Activated naive CD8-positive, alpha-beta T cell treated with anti-CD3 and anti-CD28 coated beads, Interleukin-2, amount 10 ng/mL, durations not matched to agents 7 days and 5 days (primary cell): ENCODE measurements at places on chromosomes 7 and 10.

DNA sequence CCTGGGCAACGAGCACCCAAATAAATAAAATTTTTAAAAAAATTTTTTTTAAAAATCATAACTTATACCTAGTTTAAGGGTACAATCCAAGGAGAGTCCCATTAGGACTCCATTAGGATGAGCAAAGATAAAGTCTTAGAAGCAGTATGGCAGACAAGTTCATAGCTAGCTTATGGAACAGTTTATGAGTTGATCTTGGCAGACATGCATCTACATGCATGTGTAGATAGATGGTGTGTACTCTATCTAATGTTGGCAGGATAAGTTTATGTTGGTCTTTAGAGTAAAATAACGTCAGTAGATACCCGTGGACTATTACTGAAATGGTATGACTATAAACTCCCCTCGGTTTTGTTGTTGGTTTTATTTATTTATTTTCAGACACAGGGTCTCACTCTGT is 40.2 kb downstream of the NSUN6 start:
- no peak for DNase-seq

GRCh38 chr10:11825796-11826414 is 2.7 kb downstream of the PROSER2 start:
- DNase-seq, result no peak

- no peak for DNase-seq
These were observed 8.1 kb upstream of the GPR85 start for GRCh38 chr7:113094517-113095249.

- DNase-seq, result no peak
These were observed 278.4 kb downstream of the PHF14 start for GRCh38 chr7:11252011-11252607.

DNA sequence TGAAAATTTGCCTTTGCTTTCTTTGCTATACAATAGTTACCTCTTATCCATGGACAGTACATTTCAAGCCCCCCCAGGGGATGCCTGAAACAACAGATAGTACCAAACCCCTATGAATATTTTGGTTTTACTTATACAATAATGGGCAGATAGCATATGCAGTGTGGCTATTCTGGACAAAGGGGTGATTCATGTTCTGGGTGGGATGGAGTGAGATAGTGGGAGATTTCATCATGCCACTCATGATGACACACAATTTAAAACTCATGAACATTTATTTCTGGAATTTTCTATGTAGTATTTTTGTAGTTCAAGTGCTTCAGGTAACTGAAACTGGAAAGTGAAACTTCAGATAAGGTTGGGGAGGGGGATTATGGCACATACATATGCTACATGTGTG is 12.0 kb downstream of the STARD3NL start:
- no peak for DNase-seq

DNA sequence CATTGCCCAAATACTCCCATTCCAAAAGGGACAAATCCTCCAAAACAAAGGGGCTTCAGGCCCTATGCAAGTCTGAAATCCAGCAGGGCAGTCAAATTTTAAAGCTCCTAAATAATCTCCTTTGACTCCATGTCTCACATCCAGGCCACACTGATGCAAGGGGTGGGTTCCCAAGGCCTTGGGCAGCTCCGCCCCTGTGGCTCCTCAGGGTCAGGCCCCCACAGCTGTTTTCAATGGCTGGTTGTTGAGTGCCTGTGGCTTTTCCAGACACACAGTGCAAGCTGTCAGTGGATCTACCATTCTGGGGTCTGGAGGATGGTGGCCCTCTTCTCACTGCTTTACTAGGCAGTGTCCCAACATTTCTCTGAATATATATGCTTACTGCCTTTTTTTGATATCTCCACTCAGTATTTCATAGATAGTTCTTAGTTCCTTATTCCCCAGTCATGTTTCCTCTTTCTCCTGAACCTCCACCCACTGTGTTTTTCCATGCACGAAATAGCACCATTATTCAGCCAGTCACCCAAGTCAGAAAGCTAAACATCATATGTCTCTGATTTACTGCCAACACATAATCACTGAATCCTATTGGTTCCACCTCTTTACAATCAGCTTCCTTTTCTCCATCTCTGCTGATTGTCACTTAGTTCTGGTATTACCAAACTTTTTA is 172.6 kb upstream of the CACNA2D1 start:
- no peak for DNase-seq

- no peak for DNase-seq
These were observed 23.6 kb downstream of the SLC35B4 start for GRCh38 chr7:134293002-134293740.

DNA sequence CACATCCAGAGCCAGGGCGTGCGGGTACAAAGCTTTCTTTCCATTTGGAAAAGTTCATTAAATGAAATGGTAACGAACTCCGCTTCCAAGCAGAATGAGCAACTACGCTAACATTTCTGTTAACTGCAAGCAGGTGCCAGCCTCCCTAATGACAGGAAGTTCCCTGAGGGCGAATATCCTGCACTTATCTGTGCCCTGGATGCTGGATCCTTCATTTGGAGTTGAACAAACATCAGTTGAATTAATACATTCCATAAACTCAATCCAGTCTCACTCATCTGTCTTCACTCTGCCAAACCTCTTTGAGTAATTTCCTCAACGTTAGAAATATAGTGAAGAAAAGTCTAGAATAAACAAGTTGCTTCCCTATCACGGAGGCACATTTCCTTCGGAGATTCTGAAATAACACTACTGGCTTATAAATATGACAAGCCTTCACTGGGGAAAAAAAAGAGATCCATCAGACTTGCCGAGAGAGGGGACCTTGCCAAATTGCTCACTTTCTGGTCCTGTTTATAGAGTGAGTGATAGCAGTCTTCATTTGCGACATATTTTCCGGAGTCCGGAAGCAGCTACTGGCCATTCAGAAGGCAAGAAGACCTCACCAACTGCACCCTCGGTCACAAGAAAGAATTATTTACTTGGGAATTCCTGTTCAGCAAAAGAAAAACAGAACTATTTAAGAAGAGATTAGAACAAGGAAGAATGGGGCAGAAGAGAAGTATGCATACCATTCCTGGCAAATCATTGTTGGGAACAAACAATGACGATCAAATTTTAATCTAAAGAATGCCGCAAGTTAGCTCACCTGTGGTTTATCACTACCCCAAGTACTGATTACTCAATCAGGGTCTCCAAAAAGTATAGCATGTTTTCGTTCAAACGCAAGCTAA is 196.4 kb downstream of the FAM107B start:
- DNase-seq, result no peak

DNA sequence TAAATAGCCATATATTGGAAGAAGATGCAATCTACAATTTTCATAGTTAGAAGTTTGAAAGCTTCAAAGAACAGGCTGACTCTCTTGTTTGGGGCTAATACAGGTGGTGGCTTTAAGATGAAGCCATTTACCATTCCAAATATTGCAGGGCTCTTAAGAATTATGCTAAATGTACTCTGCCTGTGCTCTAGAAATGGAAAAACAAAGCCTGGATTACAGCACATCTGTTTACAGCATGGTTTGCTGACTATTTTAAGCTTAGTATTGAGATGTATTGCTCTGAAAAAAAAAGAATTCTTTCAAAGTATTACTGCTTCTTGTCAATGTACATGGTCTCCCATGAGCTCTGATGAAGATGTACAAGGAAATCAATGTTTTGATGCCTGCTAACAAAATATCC is 34.2 kb downstream of the AGMO start:
- no peak for DNase-seq

DNA sequence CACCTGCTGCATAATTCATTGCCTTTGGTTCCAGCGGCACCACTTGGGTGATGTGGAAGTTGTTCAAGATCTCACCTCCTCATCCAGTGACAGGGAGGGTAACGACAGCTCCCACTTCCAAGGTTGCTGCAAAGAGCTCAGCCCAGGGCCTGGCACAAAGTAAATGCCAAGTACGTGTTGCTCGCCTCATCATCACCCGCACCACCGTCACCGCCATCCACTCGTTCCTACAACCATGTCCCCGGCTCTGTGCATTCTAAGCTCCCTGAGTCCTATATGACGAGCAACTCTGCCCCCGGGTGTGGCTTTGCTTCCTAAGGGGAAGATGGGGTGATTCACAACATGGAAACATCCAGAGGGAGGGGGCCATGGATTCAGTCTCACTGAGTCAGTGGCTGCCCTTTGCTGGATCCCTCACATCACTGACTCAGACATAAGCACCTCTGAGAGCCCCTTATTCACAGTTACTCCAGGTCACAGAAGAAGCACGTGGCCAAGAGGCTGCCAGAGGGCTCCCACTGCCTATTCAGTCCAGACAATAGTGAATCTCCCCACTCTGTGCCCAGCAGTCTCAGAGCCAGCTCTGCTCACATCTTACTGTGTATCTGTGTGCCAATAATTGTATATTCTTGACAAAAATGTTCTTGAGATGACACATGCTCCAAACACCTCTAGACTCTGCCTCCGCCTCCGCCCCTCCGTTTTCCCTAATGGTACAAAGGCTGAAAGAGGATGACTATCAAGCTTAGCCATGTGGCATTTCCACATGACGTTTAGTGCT is 159.1 kb downstream of the GFRA1 start:
- no peak for DNase-seq

GRCh38 chr7:47866120-47866519 is 82.1 kb downstream of the PKD1L1 start:
- no peak for DNase-seq

DNA sequence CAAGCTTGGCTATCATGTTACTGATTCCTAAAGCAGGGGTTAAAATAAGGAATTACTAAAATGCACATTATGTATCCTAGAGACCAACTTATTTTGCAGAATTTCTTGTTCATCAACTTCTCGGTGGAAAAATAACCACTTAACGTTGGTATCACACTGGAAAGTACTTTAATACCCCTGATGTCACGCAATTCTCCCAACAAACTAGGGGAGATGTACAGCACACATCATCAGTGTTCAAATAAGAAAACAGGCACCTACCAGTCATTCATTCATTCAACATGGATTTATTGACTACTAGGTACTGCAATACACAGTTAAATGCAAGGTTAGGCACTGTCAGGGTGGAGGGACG is 648 bp downstream of the HUS1 start:
- DNase-seq, result no peak

GRCh38 chr7:128814499-128814898 is 15.7 kb upstream of the FLNC start:
- no peak for DNase-seq

DNA sequence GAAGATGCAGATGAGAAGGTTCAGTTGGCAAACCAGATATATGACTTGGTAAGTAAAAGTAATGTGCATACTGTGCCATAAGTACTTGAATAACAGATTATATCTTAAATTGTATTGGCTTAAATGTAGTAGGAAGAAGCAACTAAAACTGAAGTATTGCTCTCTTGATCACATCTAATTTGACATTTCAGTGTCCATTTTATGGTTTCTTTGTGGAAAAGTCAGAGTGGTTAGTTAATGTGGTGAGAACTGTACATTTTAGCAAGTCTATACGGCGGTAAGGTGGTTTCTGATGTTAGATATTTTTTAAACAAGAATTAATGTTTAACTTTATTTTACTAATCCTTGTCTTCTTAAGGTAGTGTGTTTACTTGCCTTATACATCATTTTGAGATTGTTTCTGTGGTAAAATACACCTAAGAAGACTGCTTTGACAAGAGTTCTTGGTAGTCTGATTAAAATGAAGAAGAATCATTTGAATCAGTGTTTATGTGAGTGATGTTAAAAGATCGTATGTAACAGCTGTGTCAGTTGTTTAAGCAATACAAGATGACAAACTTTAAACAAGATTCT is 5.1 kb downstream of the ING3 start:
- DNase-seq, result no peak

- no peak for DNase-seq
These were observed 133.6 kb downstream of the CALN1 start for GRCh38 chr7:72278550-72278949.

GRCh38 chr7:156039971-156040677 is 227.9 kb upstream of the SHH start:
- DNase-seq, result no peak

GRCh38 chr7:139782932-139783331 is 5.1 kb upstream of the HIPK2 start:
- DNase-seq, result no peak

DNA sequence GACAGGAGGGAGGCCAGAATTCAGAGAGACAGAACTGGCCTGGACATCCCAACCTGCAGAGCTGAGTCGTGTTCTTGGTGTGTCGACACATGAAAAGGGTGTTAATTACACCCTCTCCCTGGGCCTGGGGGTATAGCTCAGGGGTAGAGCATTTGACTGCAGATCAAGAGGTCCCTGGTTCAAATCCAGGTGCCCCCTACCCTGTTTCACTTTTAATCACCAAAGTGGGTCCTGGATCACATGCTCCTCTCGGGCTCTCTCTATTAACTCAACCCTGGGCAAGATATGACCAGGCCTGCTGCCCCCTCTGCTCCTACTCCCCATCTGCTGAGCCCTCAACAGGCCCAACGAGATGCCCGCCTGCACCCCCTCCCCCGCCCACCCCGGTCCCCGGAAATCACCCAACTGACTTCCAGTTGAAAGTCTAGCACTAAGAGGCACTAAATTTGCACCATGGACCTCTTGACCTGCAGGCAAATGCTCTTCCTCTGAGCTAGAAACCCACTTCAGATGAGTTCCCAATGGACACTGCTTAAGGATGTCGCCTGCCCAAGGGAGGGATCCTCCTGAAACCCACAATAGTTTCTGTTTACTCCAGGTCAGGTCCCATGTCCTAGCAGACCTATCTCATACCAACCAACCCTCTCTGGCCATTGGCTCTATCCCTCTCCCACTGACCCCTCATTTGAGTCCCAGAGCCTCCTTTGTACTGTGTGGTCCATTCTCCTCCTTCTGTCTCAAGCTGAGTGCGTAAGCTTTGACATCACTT is 137.6 kb downstream of the ZNF467 start:
- no peak for DNase-seq

- no peak for DNase-seq
These were observed 21.7 kb upstream of the MALSU1 start for GRCh38 chr7:23277359-23277989.

DNA sequence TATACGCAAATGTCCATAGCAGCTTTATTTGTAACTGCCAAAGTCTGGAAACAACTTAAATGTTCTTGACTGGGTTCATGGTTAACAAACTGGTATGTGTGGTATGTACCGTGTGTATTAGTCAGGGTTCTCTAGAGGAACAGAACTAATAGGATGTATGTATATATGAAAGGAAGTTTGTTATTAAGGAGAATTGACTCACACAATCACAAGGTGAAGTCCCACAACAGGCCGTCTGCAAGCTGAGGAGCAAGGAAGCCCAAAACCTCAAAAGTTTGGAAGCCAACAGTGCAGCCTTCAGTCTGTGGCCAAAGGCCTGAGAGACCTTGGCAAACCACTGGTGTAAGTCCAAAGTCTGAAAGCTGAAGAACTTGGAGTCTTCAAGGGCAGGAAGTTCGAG is 66.8 kb downstream of the TMEM168 start:
- no peak for DNase-seq

- DNase-seq, result no peak
These were observed 244.7 kb upstream of the GPR26 start for GRCh38 chr10:123421461-123421860.
